ENCODE measurements at places on chromosomes 16 and 17. TPM values are rescaled to one million over a fixed set of nuclear protein-coding genes. Genes with fewer than 3 reads are reported as not detected.

IL34 gene
- 7.4 TPM for total RNA-seq

CRISPLD2 gene
- total RNA-seq = 17.0 TPM

PERCC1 gene
- total RNA-seq = not detected

CCL1 gene
- total RNA-seq = not detected

NXPH3 gene
- 2.3 TPM for total RNA-seq

GDPD1 gene
- total RNA-seq = not detected

MYO15B gene
- total RNA-seq = 10.8 TPM

All from esophagus squamous epithelium (tissue), 5 donors.